ENCODE measurements at places on chromosomes 12 and 14.

DNA sequence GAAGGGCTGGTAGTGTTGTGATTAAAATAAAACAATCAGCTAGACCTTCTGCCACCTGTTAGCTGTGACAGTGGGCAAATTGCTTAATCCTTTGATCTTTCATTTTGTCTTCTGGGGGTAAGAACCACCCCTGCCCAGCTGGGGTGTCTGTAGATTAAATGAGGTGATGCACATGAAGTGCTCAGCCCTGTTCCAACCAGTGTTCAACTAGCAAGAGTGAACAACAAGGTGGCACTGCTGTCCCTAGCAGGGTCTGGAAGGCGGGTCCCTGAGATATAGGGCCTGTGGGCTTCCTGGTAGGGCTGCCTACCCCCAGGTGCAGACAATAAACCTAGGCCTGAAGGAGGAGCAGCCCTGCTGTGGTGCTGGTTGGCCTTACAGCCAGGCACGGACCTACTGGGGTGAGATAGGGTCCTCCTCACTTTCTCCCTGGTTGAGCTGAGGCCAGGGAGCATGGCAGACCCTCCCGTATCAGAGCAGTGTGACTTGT lies 60.6 kb downstream of the ARL6IP4 start:
- DNase-seq, result no peak

- DNase-seq, result peak; percentile 43
Observed at GRCh38 chr12:14873440-14874185, 12.0 kb downstream of the MGP start.

- DNase-seq, result peak; percentile 2
Observed at GRCh38 chr12:77514511-77514910, 316.2 kb upstream of the NAV3 start.

GRCh38 chr14:21072031-21072473 lies 1.9 kb downstream of the ARHGEF40 start:
- no peak for DNase-seq

GRCh38 chr12:29066011-29066588 lies 83.0 kb upstream of the FAR2 start:
- no peak for DNase-seq

- DNase-seq, result no peak
Observed at GRCh38 chr12:111216387-111217159, 152.3 kb downstream of the PHETA1 start.

- no peak for DNase-seq
Observed at GRCh38 chr12:30746190-30746589, 8.6 kb downstream of the CAPRIN2 start.

GRCh38 chr12:68420225-68421010 lies 88.3 kb upstream of the MDM1 start:
- no peak for DNase-seq

DNA sequence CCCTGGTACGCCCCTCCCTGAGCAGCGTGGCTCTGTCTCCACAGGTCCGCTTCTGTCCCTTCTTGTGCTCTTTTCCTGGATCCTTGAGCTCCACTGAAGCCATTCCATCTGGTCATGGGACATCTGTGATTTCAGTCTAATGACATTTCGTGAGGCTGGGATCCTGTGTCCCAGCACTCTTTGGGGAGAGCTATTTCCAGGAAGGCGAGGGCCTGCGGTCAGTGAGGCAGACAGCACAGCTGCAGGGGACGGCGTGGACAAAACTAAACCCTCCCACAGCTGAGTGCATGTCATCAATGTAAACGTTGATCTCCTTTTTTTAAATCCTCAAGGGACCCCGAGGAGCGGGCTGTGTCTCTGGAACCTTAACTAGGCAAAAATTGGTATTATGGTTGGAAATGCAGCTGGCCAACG lies 127.7 kb downstream of the DACT1 start:
- DNase-seq, result no peak

DNA sequence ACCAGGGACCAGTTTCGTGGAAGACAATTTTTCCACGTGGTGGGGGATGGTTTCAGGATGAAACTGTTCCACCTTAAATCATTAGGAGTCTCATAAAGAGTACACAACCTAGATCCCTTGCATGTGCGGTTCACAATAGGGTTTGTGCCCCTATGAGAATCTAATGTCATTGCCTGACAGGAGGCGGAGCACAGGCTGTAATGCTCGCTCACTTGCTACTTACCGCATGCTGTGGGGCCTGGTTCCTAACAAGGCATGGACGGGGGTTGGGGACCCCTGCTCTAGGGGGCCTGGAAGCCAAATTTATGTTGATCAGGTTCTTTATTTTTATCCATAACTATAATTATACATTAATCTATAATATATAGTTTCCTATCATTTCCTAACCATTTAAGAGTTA lies 315.3 kb downstream of the MED13L start:
- no peak for DNase-seq

GRCh38 chr12:91493308-91493707 lies 310.7 kb upstream of the DCN start:
- DNase-seq, result no peak

DNA sequence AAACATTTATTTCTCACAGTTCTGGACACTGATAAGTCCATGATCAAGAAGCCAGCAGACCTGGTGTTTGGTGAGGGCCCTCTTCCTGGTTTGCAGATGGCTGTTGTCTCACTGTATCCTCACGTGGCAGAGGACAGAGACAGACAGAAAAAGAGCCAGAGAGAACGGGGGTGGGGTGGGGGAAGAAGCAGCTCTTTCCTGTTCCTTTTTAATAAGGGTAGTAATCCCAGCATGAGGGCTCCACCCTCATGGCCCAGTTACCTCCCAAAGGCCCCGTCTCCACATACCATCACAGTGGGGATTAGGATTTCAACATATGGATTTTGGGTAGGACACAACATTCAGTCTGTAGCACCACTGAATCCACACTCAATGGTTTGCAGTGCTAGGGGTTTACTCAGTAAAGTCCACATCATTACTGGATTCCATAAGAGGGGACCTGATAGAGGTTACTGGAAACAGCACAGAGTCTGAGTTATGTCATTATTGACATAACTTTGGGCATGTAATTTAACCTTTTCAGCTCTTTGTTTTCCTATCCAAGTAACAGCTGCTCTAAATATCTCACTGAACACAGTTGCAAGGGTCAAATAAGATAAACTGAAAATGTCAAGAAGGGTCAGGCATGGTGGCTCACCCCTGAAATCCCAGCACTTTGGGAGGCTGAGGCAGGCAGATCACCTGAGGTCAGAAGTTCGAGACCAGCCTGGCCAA lies 53.2 kb downstream of the RPAP3 start:
- DNase-seq, result no peak

DNA sequence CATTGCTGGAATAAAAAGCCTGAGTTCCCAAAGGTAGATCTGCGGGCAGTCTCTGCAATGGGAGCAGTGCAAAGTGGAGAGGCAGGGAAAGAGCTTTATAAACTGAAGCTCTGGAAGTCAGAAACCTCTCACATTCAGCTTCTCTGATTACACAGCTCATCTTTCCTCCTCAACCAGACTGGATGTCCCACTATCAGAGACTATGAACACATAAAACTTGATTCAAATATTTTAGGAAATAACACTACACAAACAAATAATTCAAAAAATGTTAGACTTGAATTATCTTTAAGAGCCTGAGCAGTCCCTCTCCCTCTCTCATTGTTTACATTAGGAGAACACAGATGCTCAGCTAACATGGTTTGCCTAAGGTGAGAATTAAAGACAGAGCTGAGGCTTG lies 72.9 kb downstream of the DENND5B start:
- DNase-seq, result no peak

GRCh38 chr12:96192926-96193573 lies 1.1 kb upstream of the ELK3 start:
- no peak for DNase-seq

DNA sequence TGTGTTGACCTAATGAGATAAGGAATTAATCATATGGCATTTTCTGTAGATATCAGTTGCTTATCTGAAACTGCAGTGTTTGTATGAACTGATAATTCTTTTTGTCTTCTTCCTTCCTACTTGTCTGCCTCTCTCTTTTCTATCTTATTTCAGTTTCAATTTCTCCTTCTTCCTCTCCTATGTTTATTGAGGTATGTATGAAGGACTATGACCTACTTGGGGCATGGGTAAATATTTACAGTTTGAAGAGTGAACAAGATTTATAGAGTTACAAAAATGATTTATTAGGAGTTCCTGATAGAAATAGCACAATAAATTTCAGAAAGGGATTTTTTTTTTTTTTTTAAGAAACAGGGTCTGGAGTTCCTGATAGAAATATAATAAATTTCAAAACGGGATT lies 88.7 kb upstream of the MUCL1 start:
- no peak for DNase-seq

DNA sequence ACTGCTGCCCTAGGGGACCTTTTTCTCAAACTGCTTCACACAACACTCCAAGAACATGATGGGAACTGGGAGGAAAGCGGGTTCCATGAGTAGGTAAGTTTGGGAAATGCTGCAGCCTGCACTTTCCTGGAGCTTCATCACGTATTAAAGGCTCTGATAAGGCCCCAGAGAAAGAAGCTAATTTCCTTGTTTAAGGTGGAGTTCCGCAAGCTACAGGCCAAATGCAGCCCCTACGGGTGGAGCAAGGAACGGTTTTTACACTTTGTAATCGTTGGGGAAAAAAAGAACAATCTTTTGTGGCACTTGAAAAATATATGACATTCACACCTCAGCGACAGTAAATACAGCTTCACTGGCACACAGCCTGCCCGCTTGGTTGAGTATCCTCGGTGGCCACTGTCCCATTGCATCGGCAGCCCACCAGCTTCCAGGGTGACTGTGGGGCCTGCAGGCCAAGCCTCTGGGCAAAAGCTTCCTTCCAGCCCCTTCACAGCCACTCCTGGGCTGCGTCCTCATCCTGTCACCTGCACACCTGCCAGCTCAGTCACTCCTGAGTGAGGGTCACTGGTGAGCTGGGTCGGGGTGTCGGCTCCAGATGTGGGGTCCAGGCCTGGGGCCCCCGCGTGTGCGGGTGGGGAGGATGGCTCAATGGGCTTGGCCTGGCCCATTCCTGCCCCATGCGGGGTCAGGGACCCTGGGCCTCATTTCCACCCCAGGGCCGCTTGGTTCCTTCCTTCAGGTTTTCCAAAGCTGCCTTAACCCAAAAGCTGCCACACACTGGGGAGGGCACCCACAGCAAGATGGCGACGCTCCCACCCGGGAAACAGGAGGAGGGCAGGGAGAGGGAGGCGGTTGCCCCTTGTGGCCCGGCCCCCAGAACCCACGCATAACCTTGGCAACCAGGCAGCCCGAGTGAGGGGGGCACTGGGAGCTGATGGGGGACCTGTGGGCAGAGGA lies 2.4 kb downstream of the AMN start:
- DNase-seq, result no peak

GRCh38 chr12:57983146-57983857 lies 41.9 kb downstream of the ATP23 start:
- peak; percentile 57 for DNase-seq

DNA sequence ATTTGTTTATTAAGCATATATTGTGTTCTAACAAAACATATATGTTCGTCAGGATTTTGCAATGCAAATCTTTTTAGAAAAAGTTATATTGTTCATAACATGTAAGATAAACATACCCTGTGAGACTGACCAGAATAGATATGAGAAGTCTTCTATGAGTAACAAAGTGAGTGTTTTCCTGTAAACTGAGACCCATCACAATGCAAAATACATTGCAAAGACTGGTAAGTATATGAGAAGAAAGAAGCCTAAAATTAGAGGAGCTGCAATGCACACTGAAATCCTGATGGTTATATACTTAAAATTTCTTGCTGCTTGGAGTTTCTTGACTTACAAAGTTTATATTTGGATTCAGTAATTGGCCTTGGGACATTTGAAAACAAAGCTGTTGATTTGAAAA lies 6.0 kb downstream of the HMGA2 start:
- no peak for DNase-seq

- DNase-seq, result no peak
Observed at GRCh38 chr14:95722525-95723190, 8.7 kb upstream of the TCL1A start.

- no peak for DNase-seq
Observed at GRCh38 chr14:96191353-96191752, 13.3 kb upstream of the BDKRB2 start.

GRCh38 chr12:32084017-32084688 lies 22.5 kb upstream of the BICD1 start:
- DNase-seq, result no peak

GRCh38 chr12:128637642-128638606 lies 185.8 kb downstream of the SLC15A4 start:
- DNase-seq, result no peak

DNA sequence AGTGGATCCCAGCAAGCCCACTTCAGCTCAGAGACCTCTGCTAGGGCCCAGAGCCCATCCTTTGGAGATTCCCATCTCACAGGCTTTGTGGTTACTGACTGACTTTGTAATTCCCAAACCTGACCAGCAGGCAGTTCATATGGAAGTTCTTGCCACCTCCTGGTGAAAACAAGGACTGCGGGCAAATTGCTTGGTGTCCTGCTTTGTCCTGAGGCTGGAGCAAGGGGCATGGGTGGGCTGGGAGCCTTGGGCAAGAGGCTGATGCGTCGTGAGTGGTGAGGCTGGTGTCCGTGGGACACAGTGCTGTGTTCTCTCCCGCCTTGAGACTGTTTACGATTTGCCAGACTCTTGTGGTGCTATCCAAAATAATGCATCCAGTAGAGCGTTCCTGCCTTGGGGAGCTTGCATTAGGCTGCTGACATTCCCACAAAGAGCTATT lies 91.0 kb downstream of the LRRC74A start:
- DNase-seq, result peak; percentile 94

DNA sequence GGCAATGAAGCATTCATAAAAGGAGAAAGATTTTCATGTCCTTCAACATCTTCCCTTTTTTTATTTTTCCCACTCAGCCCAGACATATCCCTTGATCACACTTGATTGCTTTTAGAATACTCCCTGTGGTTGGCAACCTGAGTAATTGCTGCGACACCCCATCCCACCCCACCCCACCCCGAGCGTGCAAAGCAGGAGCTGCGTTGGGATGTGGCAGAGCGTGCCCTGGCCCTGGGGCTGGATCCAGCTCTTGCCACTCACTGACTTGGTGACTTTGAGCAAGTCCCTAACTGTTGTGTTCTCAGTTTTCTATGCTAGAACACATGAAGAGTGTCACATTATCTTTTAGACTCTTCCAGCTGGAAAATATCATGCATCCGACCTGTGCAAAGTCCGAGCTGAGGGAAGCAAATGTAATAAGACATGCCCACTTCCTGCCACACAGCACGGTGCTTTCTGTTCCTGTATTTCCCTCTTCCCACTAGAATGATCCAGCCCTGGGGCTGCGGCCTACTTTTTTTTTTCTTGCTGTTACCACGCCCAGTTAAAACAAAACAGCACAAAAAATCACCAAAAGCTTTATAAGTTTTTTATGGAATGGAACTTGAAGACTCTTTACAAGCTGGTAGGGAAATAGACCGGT lies 4.0 kb downstream of the ASCL4 start:
- no peak for DNase-seq

GRCh38 chr12:4991373-4991772 lies 52.3 kb upstream of the KCNA5 start:
- no peak for DNase-seq

DNA sequence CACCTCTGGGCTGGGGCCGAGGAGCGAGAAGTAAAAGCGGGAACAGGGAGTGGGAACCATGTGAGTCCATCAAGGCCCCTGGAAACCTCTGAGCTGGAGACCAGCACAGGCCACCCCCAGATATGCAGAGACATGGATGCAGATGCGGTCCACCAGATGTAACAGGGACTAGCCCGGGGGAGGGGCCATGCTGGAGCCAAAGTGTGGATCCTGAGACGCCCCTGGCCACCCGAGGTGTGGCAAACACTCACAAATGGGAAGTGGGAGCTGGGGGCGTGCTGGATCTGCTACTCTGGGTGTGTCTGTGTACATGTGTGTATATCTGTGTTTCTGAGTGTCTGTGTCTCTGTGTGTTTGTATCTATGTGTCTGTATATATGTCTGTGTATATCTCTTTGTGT lies 12.8 kb downstream of the MYL2 start:
- DNase-seq, result no peak

- no peak for DNase-seq
Observed at GRCh38 chr12:4044736-4045730, 171.8 kb upstream of the PARP11 start.

Measured in NCI-H1694 treated with DMSO at 0.1 percent for 48 hours (cell line).